ENCODE measurements at places on chromosomes 11 and 22.
A peak's percentile ranks its signal among the peaks of the same experiment; 100 is the strongest.

GRCh38 chr22:32702421-32702820 lies 99.1 kb upstream of the TIMP3 start:
- no peak for DNase-seq

GRCh38 chr11:67584205-67584880 lies 731 bp downstream of the GSTP1 start:
- no peak for DNase-seq

- no peak for DNase-seq
Measured at GRCh38 chr22:31328544-31328960, 17.6 kb downstream of the PATZ1 start.

GRCh38 chr11:101510591-101510990 lies 73.2 kb downstream of the TRPC6 start:
- no peak for DNase-seq

GRCh38 chr11:3154001-3154599 lies 11.0 kb downstream of the OSBPL5 start:
- no peak for DNase-seq

DNA sequence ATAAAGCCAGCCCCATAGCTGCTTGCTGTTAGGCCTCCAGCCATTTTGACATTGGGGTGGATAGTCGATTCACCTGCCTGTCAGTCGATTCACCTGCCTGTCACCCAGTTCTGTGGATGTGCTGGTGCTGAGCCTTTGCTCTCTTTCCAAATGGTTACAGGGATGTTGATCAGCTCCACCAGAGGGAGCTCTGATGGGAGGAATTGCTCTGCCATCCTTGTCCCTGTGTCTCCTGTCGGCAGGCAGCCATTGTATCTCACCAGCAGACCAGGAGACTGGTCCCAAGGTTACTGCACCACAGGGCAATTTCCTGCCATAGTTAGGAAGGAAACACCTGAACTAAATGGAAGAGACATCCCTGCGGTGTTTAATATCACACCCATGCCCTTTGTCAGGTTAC lies 6.1 kb downstream of the MPEG1 start:
- DNase-seq: peak; percentile 21

DNA sequence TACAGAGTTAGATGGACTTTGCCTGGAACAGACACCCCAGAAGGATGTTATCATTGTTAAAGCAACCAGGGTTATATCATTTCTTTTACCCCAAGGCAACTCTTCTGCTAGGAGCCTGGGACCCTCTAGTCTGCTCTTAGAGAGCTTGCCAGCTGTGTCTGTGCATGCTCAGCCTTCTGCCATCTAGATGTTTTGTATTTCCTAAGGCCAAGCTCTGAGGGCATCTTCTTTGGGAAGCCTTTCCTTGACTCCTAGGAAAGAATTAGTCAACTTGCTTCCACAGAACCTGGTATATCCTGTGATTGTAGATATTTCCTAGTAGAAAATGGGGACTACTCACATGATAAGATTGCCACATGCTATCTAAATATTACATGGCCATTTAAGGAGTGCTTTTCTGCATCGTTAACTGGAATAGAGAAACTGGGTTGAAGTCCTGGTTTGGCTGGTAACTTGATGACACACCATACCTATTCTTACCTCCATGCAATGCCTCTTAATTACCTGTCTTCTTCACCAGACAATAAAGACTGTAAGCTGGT lies 87.6 kb downstream of the STIM1 start:
- no peak for DNase-seq

DNA sequence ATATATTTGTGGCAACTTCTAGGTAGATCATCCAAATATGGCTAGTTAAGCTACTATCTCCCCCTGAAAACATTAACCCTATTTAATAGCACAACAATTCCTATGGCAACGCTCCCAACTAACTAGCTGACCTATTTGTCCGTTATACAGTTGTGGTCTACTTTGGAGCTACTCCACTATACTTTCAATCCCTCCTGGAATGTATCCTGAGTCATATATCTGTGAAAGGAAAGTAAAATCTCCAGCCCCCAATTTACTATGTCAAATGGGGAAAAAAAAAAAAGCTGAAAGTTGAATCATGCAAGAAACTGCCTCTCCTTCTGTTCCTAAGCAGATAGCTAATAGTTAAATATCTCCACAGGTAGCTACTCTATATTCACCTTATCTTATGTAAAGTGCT lies 128.5 kb downstream of the CD44 start:
- DNase-seq: no peak

DNA sequence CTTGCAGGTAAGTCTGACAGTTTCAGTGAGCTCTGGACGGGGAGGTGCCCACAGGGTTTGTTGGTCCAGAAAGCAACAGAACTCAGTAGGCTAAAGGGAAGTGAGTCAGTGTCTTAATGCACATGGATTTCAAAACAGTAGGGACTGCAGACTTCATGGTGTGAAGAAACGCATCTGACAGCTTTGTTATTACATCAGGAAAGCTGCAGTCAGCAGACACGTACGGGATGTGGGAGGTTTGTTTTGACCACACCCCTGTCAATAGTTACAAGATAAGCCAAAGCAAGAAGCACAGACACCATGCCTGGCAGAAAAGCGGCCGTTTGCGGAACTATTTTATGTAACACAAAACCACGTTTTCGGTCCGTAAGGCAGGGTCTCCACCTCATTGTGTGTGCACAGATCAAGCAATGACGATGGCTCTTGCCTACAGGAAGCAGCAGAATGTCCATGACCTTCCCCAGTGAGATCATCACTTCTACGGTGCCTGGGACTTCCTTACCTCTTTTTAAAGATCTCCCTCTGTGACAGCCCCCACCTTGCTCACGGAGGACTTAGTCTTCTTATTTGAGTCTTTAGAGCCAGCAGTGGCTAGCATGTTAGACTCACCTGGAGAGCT lies 58.2 kb upstream of the FTH1 start:
- peak; percentile 82 for DNase-seq

DNA sequence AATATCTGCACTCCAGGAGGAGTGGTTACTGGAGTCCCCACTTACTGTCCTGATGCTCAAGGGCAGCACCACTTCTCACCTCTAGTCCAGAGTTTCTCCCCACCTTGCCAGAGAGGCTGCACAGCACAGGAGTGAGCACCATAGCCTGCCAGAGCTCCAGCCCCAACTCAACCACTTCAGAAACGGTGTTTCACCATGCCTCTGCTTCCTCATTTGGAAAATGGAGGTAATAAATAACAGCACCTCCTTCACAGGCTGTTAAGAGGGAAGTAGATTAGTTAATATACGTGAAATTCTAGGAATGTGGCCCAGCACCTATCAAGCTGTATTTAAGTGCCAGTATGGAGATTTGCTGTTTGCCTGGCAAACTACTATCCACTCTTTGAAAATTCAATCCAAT lies 63.0 kb downstream of the GALNT18 start:
- no peak for DNase-seq

GRCh38 chr22:32380991-32381390 lies 23.3 kb downstream of the RFPL3 start:
- DNase-seq: no peak

- DNase-seq: no peak
Measured at GRCh38 chr11:125233116-125233515, 68.6 kb downstream of the PKNOX2 start.

GRCh38 chr11:35003658-35004057 lies 87.2 kb downstream of the PDHX start:
- DNase-seq: no peak

- no peak for DNase-seq
Measured at GRCh38 chr22:46481386-46481785, 56.0 kb downstream of the CELSR1 start.

GRCh38 chr11:35602160-35602793 lies 16.0 kb upstream of the FJX1 start:
- no peak for DNase-seq

DNA sequence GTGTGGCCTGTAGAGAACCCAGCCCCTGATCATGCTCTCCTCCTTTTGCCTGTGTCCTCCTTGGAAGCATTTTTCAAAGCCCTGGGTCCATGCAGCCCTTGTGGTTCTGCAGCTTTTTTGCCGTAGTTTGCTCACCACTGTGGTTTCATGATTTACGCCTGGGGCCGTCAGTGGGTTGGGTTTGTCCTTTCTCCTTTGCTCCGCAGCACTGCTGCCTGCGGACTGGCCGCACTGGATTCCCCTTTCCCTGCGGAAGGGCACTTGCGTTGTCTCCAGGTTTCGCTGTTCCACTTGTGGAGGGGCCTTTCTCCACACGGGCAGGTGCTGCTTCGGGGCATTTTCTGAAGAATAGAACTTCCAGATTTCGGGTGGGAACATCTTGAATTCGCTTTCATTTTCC lies 1260.9 kb downstream of the BRD1 start:
- no peak for DNase-seq

DNA sequence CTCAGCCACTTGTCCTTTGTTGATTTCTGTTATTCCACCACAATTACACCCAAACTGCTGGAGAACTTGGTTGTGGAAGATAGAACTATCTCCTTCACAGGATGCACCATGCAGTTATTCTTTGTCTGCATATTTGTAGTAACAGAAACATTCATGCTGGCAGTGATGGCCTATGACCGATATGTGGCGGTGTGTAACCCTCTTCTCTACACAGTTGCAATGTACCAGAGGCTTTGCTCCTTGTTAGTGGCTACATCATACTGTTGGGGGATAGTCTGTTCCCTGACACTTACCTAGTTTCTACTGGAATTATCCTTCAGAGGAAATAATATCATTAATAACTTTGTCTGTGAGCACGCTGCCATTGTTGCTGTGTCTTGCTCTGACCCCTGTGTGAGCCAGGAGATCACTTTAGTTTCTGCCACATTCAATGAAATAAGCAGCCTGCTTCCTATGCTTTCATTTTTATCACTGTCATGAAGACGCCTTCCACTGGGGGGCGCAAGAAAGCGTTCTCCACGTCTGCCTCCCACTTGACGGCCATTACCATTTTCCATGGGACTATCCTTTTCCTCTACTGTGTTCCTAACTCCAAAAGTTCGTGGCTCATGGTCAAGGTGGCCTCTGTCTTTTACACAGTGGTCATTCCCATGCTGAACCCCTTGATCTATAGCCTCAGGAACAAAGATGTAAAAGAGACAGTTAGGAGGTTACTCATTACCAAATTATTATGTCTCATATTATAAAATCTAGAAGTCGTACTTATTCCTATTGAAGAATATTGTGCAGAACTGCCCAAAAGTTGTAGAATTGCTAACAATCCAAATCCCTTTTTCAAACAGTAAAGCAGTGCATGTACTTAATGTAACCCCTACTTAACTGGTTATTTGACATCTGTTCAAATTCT lies 53.2 kb downstream of the OR4C6 start:
- DNase-seq: no peak

- DNase-seq: no peak
Measured at GRCh38 chr11:71255323-71255722, 2.9 kb upstream of the SHANK2 start.

DNA sequence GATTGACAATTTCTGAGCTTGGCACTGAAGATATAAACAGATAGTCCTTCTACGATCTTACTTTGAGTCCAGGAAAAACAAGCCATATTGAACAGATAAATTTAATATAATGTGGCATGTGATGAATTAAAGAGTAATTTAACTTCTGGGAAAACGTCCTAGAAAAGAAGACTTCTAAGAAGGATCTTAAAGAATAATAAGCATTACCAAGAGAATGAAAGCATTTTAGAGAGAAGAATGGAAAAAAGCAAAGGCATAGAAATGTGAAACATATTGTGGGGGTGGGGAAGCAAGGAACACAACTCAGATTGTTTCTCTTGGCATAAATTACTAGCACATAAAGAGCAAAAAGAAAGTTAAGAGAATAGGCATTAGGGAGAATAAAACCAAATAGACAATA lies 5.4 kb downstream of the DDIAS start:
- DNase-seq: no peak

DNA sequence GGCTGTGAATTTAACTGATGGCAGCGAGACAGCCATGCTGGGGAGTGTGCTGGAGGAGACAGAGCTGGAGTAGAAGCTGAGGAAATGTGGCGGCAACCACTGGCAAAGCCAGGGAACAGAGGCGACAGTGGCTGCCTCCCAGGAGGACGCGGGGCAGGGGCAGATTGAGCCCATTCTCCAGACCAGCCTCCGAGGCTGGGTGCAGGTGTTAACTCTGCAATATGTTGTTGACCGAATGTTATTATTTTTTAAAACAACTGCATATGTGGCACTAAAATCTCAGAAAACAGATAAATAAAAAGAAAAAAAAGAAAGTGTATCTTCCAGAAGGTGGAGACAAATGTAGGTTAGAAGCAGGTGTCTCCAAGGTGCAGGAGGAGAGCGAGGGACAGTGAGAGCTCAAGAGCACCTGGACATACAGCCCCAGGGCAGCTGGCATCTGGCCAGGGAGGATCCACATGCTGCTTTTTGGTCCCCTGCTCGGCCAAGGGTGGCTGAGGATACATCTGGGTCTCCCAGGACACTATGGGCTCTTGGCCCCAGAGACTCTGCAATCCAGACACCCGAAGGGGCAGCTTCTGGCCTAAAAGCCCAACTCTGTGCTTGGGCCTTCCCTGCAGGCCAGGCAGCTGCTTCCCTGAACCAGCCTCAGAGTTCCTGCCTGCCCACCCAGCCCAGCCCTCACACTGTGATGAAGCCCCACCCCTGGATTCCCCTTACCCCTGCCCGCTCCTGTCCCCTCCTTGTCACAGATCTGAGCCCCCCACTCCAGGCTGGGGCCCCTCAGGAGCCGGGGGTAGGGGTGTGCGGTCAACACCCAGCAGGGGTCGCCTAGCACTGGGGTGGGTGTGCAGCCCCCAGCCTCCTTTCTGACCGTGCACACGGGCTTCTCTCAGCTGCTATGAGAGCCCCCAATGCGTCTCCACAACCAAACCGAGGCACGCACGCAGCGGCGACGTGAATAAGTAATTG lies 12.9 kb downstream of the RTN4R start:
- no peak for DNase-seq

- DNase-seq: no peak
Measured at GRCh38 chr22:24584166-24584790, 8.6 kb downstream of the LRRC75B start.

- DNase-seq: peak; percentile 36
Measured at GRCh38 chr11:77073328-77074001, 6.7 kb downstream of the CAPN5 start.

GRCh38 chr11:110773442-110773841 lies 61.2 kb upstream of the ARHGAP20 start:
- no peak for DNase-seq

- DNase-seq: no peak
Measured at GRCh38 chr11:128882451-128882850, 8.7 kb upstream of the KCNJ5 start.

DNA sequence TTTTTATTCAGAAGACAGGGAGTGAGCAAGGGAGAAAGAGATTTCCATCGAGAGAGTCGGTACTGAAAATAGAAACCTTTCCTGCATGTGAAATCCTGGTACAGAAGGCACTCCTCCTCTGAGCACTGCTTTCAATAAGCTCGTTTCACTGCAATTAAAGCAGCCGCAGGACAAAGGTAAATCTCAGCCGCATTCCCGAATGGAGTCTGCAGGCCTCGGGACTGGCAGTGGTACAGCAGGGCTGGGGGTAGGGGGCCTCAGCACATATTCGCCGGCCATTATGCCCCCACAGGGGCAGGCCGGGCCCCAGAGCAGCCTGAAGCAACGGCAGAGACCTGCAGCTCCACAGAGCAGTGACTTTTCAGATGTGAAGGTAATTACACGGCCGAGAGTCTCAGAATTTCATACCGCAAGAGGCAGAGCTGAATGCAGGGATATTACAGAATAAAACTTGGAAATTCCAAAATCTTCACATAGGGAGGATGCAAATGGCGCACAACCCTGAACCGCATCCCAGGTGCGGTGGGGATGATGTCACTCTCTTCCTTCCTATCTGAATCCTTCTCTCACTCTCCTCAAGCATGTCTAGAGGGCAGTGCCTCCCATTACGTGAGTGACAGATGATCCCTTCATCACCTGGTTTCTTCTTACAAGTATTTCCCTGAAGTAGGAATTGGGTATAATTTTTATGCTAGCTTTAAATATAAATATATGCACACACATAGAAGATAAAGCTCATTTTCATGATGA lies 622.1 kb downstream of the OPCML start:
- DNase-seq: no peak

GRCh38 chr22:40220316-40221054 lies 42.8 kb downstream of the TNRC6B start:
- no peak for DNase-seq
